ENCODE measurements at places on chromosomes 3 and 15.
A peak's percentile ranks its signal among the peaks of the same experiment; 100 is the strongest.

- peak; percentile 14 for DNase-seq
Observed at GRCh38 chr3:149975919-149976318, 5.2 kb upstream of the PFN2 start.

GRCh38 chr15:49731187-49732099 is 110.6 kb downstream of the DTWD1 start:
- no peak for DNase-seq

- DNase-seq: peak; percentile 12
Observed at GRCh38 chr3:38001456-38002081, 11.0 kb downstream of the VILL start.

DNA sequence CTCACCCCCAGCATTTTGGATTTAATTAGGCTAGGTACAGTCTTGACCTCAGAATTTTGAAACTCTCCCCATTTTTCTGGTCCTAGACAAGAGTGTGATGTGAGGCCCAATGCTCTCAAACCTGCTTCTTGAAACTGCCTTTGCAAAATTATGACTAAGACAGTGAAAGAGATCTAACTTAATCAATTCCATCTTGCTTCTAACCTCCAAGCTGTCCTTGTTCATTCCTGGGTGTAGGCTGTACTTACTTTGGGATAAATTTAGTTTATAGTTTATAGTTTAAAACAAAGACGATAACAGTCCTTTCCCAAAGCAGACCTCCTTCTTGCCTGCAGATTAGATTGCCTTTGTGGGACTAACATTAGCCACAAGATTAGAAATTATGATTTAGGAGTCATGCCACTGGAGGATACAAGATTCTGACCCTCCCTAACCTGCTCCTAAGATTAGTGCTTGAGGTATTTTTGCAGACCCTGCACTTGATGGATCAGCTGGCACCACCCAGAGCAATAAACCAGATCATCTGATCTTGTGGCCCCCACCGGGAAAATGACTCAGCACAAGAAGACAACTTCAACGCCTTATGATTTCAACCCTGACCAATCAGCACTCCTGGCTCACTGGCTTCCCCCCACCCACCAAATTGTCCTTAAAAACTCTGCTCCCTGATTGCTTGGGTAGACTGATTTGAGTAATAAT is 59.6 kb downstream of the CD200R1L start:
- DNase-seq: no peak

GRCh38 chr3:194296454-194297263 is 54.5 kb downstream of the CPN2 start:
- no peak for DNase-seq

DNA sequence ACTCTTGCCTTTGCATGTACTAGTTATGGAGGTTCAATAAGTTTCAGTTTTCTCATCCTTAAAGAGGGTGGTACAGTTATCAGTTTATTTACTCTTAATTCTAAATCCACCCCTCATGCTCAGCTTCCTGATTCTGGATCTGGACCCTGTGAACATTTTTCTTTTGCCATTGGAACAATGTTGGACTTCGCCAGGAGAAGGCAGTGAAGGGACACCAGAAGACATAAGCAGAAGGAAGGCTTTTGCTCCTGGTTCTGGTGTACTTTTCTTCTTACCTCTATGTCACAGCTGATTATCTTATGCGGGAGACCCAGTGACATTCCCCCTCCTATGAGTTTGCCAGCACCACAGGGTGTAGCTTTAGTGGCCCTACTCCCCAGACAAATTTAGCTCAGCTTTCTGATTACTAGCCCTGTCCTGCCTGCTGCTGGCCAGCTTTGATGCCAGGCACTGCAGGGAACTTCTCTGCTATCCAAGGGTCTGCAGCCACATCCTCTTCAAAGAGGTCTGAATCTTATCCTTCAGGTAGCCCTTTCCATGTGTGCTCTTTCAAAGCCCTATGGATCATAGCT is 466.3 kb upstream of the EPHA3 start:
- DNase-seq: no peak

- peak; percentile 85 for DNase-seq
Observed at GRCh38 chr3:184345317-184346144, 8.1 kb downstream of the FAM131A start.

DNA sequence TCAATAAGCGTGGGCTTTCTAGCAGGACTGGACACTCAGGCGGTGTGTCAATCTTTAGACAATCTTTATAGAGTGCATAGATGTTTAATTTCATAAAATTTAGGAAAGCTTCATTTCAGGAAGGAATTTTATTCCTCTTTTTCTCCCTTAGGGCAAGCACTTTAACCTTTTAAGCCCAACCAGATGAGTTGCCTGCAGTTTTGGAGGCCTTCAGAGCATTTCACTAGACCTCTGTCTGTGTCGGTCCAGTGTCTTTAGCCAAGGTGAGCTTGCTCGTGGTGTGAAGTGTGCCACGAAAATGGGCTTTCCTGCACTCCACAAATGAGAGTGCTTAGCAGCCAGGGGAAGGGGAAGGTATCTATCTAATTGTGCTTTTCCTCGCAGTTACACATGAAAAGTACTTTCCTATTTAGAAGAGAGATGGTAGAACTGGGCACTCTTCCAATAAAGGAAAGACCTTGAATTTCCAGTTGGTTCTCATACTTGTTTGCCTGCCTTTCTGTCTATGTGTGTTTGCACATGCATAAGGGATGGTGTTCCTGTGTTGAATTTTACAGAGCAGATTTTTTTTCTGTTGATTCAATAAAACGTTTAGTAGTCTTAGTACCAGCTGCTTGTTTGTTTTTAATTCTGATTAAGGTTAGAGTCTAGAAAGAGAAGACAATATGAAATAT is 53.6 kb downstream of the FEZF2 start:
- no peak for DNase-seq

DNA sequence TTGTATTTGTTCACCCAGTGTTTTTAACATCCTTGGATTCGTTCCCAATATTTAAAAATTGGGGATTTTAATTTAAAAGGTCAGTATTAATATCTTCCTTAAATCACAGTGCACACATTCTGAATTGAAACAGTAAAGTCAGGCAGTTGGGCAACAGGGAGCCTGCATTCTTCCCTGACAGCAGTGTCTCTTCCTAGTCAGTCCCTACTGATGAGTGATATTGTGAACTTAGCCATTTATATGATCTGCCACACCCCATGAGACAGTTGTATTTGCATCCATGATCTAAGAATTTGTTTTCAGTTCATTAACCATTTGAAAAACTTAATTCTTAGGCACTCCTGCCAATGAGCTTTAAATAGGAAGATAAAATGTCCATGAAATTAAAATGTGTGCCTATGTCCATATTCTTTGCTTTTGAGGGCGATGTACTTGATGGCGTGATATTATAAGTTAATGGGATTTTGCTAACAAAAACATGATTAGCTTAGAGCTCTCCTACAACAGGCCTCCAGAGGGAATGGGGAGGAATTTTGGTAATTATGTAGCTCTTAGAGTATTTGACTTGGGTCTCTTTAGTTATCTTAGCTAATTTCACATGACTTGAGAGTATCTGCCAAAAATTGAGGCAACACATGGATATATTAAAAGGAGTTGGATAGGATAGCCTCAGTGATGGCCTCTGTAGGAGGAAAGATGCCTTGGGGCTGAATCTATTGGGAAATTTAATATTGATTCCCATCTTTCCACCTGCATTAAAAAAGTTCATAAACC is 219.3 kb downstream of the PTPRG start:
- no peak for DNase-seq

DNA sequence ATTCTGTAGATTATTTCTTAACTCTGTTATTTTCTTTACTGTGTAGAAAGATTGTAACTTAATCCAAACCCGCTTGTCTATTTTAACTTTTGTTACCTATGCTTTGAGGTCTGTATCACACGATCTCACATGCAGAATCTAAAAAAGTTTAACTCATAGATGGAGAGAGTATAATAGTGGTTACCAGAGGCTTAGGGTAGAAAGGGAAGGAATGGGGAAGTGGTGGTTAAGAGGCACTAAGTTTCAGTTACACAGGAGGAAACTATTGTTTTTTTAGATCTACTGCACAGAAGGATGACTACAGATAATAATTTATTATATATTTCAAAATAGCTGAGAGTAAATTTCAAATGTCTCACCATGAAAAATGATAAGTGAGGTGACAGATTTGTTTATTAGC is 515.2 kb downstream of the RSL24D1 start:
- peak; percentile 94 for DNase-seq

- no peak for DNase-seq
Observed at GRCh38 chr15:31392761-31393401, 66.2 kb downstream of the KLF13 start.

GRCh38 chr15:35379972-35380371 is 166.0 kb downstream of the DPH6 start:
- DNase-seq: no peak

- no peak for DNase-seq
Observed at GRCh38 chr3:183811638-183812037, 13.7 kb downstream of the MAP6D1 start.

- no peak for DNase-seq
Observed at GRCh38 chr3:108209579-108209978, 12.6 kb downstream of the IFT57 start.

- peak; percentile 13 for DNase-seq
Observed at GRCh38 chr3:126474498-126475412, 936 bp downstream of the ZXDC start.

- DNase-seq: no peak
Observed at GRCh38 chr15:92608866-92609700, 46.5 kb downstream of the FAM174B start.

- DNase-seq: no peak
Observed at GRCh38 chr3:144112437-144112836, 140.8 kb downstream of the DIPK2A start.

DNA sequence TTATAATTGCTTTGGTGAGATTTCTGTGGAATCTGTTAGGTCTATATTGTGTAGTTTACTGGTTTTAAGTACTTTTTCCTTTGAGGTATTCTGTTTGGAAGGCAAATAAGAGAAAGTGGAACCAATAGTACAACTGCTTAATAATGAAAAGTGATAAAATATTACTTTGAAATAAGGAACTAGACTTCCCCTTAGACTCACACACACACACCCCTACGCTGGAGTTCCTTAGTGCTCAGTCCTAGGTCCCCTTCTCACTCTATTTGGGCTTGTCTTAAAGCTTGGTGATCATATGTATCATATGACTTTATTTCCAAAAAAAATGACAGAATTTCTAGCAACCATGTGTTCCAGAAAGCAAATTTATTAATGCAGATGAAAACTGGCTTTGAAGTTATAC is 494.0 kb upstream of the TGFBR2 start:
- DNase-seq: peak; percentile 18

- no peak for DNase-seq
Observed at GRCh38 chr15:74191798-74192197, 10.8 kb downstream of the STRA6 start.

DNA sequence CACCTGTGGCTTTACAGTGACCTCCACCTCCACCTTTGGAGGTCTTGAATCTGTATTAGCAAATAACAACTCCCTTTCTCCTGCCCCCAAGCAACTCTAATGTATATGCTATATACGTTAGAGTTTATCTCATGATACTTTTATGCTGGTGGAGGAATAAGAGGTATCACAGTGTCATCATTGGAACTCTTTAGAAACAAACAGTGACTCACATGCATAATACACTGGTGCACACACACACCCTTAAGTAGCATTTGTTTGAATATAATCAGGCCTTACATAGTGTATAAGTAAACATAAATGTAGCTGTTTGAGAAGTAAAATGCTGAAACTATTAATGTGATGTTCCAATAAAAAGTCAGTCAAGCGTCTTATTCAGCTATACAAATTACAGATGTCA is 280.2 kb upstream of the C2CD4B start:
- DNase-seq: no peak

DNA sequence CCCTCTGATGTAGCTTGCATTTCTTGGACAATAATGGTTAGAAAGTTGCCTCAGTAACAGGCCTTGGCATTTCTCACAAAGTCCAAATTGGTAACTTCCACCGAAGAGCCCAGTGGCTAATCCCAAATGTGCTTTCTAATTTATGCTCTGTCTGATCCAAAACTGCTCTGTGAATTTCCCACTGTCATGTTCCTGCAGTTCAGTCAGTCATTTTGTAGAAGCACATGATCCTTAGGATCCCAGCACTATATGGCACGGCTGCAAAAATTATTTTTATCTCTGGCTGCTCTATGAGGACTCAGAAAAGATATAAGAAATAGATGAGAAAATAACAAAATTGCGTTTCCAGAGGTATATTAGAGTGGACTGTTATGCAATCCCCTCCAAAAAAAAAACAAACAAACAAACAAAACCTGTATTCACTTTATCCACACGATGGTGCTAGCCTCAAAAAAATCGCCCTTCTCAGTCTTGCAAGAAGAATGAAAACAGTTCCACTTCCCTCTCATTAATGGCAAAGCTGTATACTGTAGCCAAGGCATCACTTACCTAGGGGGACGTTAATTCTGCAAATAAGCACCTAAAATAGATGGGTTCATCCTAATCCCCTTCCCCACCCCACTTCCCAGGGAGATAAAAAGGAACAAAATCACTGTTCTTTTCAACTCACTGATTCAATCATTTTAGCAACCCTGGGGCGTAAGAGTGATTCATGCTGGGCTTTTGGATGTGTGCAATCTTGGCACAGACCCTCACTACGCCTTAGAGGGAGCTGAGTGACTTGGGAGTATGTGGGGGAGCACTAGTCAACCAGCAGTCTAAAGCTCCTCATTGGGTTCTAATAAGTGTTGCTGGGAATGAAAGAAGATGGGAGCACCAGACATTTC is 61.3 kb downstream of the TMCO5A start:
- no peak for DNase-seq

DNA sequence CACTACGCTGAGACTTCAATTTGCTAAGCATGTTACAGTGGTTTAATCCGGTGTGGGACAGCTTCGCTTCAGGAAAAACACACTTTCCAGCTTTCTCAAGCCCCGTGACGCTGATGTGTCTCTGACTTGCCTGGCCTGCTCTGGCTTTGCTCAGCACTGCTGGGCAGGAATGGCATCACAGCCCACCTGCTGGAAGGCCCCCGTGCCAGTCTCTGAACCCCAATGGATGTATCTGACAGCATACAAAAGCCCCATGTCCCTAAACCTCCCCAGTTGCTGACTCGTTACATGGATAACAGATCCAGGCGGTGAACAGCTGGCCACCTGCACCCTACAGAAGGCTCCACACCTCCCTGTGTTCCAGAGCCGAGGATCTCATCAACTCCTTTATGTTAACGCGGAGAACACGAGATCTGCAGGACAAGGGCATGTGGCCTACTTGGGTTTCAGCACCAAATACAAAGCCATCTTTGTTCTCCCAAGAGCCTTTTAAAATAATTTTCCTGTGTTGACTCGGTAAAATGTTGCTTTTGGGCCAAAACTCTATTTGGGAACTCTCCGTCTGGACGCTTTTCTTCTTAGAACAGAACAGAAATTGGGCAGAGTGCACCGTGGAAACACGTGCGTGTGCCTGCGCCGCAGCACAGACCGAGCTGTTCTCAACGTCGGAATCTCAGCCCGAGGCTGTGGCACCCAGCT is 61.4 kb downstream of the ATP10A start:
- DNase-seq: no peak

DNA sequence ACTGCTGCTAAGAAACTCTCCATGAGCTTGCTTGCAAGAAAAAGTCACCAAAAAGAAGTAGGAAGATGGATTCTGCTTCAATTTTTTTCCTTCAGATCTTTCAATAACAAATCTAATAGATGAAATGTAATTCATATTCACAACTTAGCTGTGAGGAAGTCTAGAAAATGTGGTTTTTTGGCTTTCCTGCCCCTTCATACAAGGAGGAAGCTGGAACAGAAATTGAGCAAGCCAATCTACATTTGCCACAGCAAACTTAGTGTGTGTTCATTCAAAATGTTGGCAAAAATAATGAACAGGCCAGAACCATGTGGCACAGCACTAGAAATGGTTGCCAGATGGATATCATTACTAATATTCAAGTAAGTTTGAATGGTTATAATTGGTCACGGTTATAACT is 93.2 kb upstream of the NEDD4 start:
- peak; percentile 81 for DNase-seq
